GM23338 (cell line): ENCODE measurements at places on chromosomes 12 and 14. TPM values are rescaled to one million over a fixed set of nuclear protein-coding genes. Genes with fewer than 3 reads are reported as not detected.

DNA sequence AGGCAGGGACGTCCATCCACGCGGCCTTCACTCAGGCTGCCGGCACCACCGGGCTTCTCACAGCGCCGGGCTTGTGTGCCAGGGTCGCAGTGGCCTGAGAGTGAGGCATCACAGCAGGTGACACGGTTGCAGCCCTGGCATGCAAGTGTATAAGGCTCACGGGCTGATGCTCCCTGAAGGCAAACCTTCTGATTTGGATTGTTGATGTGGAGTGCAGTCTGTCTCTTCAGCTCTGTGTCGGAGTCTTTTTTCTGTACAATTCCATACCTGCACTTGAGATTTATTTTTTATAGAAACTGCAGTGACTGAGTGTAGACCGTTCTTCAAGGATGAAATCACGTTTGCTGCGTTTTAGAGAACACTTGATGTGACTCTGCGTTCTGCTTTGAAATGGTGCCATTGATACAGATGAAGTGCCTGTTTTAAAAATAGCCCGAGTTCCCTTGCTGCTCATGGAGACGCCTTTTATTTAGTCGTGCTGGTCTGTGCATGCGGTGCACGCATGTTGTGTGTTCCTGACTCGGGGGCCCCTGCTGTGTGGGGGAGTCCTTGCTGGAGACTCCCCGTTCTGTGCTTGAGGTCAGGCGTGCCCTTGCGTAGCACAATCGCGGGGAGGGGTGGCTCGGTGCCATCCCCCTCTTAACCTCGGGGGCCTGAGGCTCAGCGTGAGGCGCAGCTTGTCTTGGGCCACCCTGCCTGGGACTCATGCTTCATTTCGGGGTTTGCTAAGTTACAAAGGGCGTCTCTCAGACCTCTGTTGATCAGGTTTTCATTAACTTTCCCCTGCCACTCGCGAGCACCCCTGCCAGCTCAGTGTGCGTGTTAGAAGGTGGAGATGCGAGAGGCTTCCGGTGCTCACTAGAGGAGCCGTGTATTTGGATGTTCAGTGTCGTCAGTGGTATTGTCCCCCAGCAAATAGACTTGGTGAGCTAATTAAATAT, 21.6 kb upstream of the AMN start:
- no peaks in the 10 kb centered on the region for H3K27me3 ChIP-seq
- no peak overlapping the region for H3K4me3 ChIP-seq
- no peaks in the 10 kb centered on the region for H3K4me1 ChIP-seq
- H3K36me3 ChIP-seq: no peaks in the 10 kb centered on the region
- no peak for DNase-seq

DNA sequence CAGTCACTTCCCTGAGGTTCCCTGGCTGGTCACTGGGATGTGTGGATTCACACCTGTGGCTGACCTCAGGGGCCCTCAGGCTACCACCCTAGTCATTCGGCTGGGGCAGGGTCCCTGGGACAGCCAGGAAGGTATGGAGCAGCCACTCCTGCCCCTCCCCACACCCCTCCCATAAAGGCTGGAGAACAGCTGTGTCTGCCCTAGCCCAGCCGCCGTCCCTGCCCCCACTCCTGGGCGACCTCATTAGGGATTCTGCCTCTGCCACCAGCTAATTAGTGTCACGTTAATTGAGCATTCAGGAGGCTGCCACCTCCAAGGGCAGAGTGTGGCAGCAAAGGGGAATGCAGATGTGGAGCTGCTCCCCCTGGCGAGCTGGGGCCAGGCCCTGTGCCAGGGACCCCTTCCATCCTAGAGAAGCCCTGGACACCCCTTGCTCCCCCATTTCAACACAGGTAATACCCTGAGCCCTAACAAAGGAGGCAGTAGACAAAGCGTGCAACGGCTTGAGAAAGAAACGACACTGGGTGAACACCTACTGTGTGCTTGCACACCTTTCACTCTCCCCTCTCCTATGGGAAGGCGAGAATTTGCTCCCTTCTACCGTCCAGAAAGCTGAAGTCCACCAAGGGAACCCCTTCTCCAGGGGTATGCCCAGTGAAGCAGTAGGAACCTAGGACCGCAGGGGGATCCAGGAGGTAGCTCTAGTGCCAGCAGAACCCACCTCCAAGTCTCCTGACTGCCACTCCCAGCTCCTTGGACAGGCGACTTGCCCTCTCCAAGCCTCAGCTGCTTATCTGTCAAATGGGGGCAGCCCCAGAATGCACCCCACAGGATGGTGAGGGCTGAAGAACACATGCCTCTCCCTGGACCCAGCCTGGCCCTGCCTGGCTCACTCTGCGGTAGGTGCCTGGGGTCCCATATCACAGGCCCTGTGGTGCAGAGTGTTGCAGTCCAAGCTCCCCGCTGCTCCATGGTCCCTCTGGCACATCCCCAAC, 45.1 kb downstream of the FAM222A start:
- no peaks in the 10 kb centered on the region for H3K27me3 ChIP-seq
- H3K27ac ChIP-seq: no peak overlapping the region
- H3K4me1 ChIP-seq: peaks cover 7% of the 10 kb centered on the region; the same call in 1 of the 2 replicates
- no peaks in the 10 kb centered on the region for H3K36me3 ChIP-seq

CLEC12A gene
- total RNA-seq: not detected in 2 replicates

C12orf50 gene
- total RNA-seq: 0.03 TPM in 1 of 2 replicates, not detected in the other

NFYB gene
- total RNA-seq: 28.9 and 32.7 TPM in 2 replicates

IL26 gene
- total RNA-seq: not detected in 2 replicates
